ENCODE measurements at places on chromosomes 5 and 9. TPM values are rescaled to one million over a fixed set of nuclear protein-coding genes. Genes with fewer than 3 reads are reported as not detected.

DNA sequence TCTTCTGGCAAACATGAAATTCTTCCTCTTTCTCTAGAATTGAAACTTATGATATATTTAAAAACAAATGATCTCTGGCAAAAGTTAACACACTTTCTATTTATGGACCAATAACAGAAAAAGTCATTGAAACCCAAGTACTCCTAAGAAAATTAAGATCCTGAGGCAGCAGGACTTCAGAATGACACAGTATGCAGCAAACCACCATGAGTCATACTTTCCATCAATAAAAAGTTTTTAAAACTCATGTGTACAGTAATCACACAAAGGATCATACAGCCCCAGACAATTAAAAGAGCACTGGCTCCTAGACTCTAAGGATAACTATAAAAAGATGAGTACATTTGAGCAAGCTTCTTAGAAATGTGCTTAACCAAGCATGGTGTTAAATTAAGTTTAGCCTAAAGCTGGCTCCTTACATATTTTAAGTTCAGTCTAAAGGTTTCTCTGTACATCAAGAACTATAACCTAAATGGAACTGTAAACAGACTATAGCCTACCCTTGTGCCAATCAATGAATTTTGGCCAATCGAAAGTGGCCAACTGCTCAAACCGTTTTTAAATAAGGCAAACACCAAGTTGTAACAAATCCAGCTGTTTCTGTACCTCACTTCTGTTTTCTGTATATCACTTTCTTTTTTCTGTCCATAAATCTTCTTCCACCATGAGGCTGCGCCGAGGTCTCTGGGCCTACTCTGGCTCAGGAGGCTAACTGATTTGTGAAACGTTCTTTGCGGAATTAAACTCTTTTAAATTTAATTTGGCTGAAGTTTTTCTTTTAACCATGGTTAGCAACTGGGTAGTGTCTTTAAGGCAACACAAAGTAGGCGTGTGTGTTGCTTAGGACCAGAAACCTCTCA is 232.1 kb upstream of the PIK3R1 start:
- H3K27ac ChIP-seq, result no peak overlapping the region
- no peak for DNase-seq
- no peaks in the 10 kb centered on the region for H3K27me3 ChIP-seq
- no peaks in the 10 kb centered on the region for H3K4me1 ChIP-seq
- no peak overlapping the region for H3K4me3 ChIP-seq

- no peak for DNase-seq
- H3K27ac ChIP-seq, result peak overlapping the region; percentile 67
- no peaks in the 10 kb centered on the region for H3K36me3 ChIP-seq
- H3K4me3 ChIP-seq, result no peak overlapping the region
- H3K27me3 ChIP-seq, result no peaks in the 10 kb centered on the region
Measured at GRCh38 chr5:43034591-43034968, 5.5 kb downstream of the ANXA2R start.

DNA sequence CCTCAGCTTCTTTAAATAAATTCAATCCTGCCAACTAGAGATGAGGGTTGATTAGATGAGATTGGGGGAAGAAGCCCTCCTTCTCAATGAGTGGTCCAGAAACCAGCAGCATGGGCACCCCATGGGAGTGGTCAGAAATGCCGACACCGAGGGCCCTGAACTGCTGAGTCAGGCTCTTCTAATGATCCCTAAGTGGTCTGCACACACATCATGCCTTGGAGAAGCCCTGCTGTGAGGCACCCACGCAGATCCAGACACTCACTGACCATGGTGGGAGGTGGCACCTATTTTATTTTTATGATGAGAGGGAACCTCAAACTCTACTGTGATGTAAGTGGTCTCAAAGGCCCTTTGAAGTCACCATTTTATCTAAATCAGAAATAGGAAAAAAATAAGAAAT is 72.3 kb upstream of the BOD1 start:
- peaks cover 16% of the 10 kb centered on the region for H3K4me1 ChIP-seq
- H3K27ac ChIP-seq, result no peak overlapping the region
- DNase-seq, result no peak
- H3K4me3 ChIP-seq, result no peak overlapping the region
- no peaks in the 10 kb centered on the region for H3K27me3 ChIP-seq
- H3K36me3 ChIP-seq, result no peaks in the 10 kb centered on the region

GRCh38 chr9:124859803-124860581 is 1.8 kb downstream of the RPL35 start:
- H3K27ac ChIP-seq, result no peak overlapping the region
- no peak for DNase-seq
- peaks cover 25% of the 10 kb centered on the region for H3K4me1 ChIP-seq
- H3K36me3 ChIP-seq, result peaks cover 39% of the 10 kb centered on the region

DNA sequence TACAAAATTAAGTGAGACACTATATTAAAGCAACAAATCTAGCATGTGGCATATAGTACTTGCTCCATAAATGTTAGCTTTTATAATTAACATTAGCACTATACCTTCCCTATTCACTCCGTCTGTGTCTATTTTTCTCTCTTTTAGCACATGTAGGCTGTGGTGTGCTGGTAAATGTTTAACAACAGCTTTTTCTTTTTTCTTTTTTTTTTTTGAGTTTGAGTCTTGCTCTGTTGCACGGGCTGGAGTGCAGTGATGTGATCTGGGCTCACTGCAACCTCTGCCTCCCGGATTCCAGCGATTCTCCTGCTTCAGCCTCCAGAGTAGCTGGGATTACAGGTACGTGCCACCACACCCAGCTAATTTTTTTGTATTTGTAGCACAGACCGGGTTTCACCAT is 62.1 kb downstream of the SPRY4 start:
- H3K36me3 ChIP-seq, result no peaks in the 10 kb centered on the region
- no peak overlapping the region for H3K4me3 ChIP-seq
- H3K27me3 ChIP-seq, result no peaks in the 10 kb centered on the region

DNA sequence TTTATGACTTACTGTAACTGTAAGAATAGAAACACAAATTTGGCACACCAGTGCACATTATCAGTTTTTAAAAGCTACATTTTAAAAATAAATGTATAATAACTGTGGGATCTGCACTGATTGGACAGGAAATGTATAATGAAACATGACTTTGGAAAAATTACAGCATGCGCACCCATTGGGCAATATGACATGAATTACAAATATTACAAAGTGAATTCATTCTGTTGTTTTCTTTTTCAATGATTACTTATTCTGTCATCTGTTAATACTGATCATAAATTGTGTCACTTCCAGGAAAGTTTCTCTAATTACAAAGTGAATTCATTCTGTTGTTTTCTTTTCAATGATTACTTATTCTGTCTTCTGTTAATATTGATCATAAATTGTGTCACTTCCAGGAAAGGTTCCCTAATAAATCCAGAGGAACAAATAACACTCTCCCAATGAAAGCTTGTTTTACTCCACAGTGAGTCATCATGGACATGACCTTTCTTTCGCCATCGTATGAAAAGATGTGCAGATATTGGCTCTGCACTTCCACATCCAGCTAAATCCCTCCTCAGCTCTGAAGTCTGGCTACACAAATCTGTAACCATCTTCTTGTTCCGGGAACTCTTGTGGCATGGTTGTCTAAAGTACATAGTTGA is 297.0 kb upstream of the HAPLN1 start:
- H3K36me3 ChIP-seq, result no peaks in the 10 kb centered on the region
- no peak overlapping the region for H3K4me3 ChIP-seq
- no peaks in the 10 kb centered on the region for H3K27me3 ChIP-seq
- H3K27ac ChIP-seq, result no peak overlapping the region
- DNase-seq, result no peak

DNA sequence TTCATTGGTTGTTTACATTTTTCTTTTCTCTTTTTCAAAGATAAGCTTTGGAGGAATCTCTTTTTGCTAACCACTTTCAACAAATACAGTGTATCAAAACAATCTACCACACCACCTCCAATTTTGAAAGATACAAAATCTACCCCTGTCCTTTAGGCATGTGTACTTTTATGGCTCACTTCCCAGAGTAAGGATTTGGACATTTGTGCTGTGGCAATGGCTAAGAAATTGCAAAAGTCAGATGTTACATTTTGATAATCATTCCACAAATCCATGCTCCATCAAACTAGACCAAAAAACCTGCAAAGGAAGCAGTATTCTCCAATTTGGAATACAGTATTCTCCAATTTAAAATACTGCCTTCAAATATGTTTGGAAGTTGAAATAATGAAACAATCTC is 204.9 kb downstream of the MCTP1 start:
- no peaks in the 10 kb centered on the region for H3K27me3 ChIP-seq
- no peak overlapping the region for H3K27ac ChIP-seq
- no peak for DNase-seq
- H3K36me3 ChIP-seq, result no peaks in the 10 kb centered on the region
- H3K4me3 ChIP-seq, result peak overlapping the region; percentile 37

GRCh38 chr5:170315154-170315553 is 17.6 kb upstream of the LCP2 start:
- DNase-seq, result no peak
- no peaks in the 10 kb centered on the region for H3K27me3 ChIP-seq
- H3K27ac ChIP-seq, result no peak overlapping the region

DNA sequence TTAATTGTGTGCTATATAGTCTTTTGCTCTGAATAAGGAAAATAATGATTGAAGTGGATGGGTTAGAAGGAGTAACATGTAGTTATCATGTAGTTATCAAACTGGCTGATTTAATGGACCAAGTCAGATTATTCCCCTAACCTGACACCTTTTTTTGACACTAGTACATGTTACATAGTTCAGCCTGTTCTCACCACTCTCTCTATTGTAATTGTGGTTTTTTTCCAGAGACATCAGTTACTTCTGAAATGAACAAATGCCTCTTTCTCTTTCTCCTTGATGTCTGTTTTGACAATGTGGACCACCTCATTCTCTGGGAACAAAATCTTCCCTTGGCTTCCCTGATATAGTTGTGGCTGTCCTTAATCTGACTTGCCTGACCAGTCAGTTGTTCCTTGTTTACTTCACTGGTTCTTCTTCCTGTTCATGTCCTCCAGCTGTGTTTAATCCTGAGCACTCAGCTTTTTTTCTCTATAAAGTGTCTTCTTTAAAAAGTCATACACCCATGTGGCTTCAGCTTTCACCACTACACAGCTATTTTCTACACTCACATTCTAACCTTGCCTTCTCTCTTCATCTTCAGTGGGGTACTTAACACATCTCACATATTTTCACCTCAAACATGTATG is 243.4 kb downstream of the ARRDC3 start:
- H3K4me1 ChIP-seq, result no peaks in the 10 kb centered on the region
- no peak for DNase-seq
- no peak overlapping the region for H3K4me3 ChIP-seq
- no peaks in the 10 kb centered on the region for H3K27me3 ChIP-seq
- no peak overlapping the region for H3K27ac ChIP-seq
- no peaks in the 10 kb centered on the region for H3K36me3 ChIP-seq

GRCh38 chr5:14861123-14861765 is 10.3 kb downstream of the ANKH start:
- H3K36me3 ChIP-seq, result no peaks in the 10 kb centered on the region
- H3K27me3 ChIP-seq, result no peaks in the 10 kb centered on the region
- no peaks in the 10 kb centered on the region for H3K4me1 ChIP-seq
- H3K27ac ChIP-seq, result no peak overlapping the region

GRCh38 chr9:35675732-35676392 is 2.1 kb downstream of the CA9 start:
- H3K27ac ChIP-seq, result no peak overlapping the region
- H3K4me1 ChIP-seq, result peaks cover 24% of the 10 kb centered on the region
- no peaks in the 10 kb centered on the region for H3K36me3 ChIP-seq

- H3K36me3 ChIP-seq, result no peaks in the 10 kb centered on the region
- no peaks in the 10 kb centered on the region for H3K4me1 ChIP-seq
- no peak overlapping the region for H3K27ac ChIP-seq
- no peak for DNase-seq
- no peak overlapping the region for H3K4me3 ChIP-seq
Measured at GRCh38 chr9:75046725-75047345, 18.7 kb upstream of the CARNMT1 start.

- H3K4me3 ChIP-seq, result no peak overlapping the region
- no peaks in the 10 kb centered on the region for H3K36me3 ChIP-seq
- H3K27me3 ChIP-seq, result no peaks in the 10 kb centered on the region
- DNase-seq, result no peak
- H3K27ac ChIP-seq, result no peak overlapping the region
- no peaks in the 10 kb centered on the region for H3K4me1 ChIP-seq
Measured at GRCh38 chr9:133935328-133936005, 56.7 kb downstream of the VAV2 start.

DNA sequence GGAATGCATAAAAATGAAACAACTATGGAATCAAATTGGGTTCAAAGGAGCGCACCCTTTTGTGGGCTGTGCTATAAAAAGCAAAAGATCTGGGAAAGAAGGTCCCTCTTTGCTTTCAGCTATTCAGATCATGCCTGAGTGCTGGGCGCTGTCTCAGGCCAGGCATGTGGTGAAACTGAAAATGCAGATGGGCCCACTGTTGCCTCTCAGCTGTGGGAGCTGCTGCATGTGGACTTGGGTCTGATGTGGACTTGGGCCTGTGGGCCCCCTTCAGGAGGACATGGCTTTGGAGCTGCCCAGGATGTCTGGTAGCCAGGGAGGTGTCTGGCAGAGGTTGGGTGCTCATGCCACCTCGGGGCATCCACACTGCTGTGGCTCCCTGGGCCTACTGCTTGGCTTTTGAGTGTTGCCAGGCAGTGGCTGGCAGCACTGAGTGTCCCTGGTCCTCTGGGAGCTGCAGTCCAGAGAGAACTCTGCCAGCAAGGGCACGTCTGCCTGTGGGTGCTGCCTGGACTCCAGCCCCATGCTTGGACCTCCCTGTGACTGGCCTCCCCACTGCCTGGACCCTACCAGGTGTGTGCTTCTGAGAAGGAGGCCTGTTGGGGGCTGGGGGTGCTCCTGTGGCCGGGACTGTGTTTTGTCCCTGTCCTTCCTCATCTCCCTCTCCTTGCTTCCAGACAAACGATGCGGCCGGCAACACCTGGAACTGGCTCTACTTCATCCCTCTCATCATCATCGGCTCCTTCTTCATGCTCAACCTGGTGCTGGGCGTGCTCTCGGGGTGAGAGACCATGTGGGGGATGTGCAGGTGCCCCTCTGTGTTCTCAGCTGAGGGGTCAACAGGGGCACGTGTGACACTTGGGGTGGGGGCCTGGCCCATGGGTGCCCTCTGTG is 74.3 kb downstream of the CACNA1B start:
- H3K36me3 ChIP-seq, result no peaks in the 10 kb centered on the region
- no peaks in the 10 kb centered on the region for H3K4me1 ChIP-seq
- no peak overlapping the region for H3K27ac ChIP-seq
- no peak for DNase-seq

- no peak overlapping the region for H3K27ac ChIP-seq
- DNase-seq, result no peak
- H3K36me3 ChIP-seq, result peaks cover 21% of the 10 kb centered on the region
- no peaks in the 10 kb centered on the region for H3K27me3 ChIP-seq
- H3K4me3 ChIP-seq, result no peak overlapping the region
- peaks cover 87% of the 10 kb centered on the region for H3K4me1 ChIP-seq
Measured at GRCh38 chr5:132461569-132462070, 29.0 kb downstream of the IRF1 start.

The NTNG2 gene
- total RNA-seq, result 1.7 TPM

The CCL27 gene
- 4.4 TPM for total RNA-seq

The CCDC171 gene
- 13.9 TPM for total RNA-seq

The ALDH7A1 gene
- 12.3 TPM for total RNA-seq

The LECT2 gene
- total RNA-seq, result not detected

The IFNA7 gene
- not detected for total RNA-seq

The FGF1 gene
- 0.99 TPM for total RNA-seq

The CXCL14 gene
- 12.6 TPM for total RNA-seq

The ANKRD31 gene
- total RNA-seq, result 0.61 TPM

All from thymus (tissue), 14 donors.